ENCODE measurements at places on chromosomes 5 and 9.

DNA sequence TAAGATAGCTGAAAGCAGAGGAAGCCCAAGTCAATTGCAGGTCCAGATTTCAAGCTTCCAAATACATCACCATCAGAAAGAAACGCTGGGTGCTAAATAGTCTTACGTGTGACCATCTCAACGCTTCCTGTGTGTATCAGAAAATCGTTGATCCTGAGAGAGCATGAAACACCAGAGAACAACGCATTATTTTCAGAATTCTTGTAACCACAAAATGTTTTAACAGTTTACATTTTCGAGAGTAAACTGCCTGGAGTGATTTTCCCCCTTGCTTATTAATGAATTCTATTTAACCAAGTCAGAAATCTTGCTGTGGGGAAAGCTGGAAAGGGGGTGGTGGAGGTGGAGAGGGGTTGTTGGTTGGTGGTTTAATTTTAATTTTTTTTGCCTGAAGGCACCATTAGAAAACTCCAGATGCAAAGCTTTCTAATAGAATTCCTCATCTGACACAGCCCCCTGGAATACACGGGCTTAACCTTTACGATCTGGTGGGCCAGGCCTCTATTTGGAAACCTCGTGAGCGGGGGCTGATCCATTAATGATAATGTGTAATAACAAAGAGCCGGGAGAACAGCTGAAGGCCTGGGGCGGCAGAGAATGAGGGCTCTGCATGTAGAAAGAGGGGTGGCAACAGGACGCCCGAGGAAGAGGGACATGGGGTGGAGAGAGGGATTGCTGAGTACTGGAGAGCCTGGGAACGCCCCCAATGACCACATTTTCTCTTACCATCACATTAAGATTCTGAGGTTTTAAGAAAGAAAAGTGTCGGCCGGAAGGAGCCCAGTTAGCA, 124.5 kb upstream of the NFIB start:
- DNase-seq = peak; percentile 40

GRCh38 chr5:115377468-115378217, 81.2 kb upstream of the CCDC112 start:
- DNase-seq = no peak

DNA sequence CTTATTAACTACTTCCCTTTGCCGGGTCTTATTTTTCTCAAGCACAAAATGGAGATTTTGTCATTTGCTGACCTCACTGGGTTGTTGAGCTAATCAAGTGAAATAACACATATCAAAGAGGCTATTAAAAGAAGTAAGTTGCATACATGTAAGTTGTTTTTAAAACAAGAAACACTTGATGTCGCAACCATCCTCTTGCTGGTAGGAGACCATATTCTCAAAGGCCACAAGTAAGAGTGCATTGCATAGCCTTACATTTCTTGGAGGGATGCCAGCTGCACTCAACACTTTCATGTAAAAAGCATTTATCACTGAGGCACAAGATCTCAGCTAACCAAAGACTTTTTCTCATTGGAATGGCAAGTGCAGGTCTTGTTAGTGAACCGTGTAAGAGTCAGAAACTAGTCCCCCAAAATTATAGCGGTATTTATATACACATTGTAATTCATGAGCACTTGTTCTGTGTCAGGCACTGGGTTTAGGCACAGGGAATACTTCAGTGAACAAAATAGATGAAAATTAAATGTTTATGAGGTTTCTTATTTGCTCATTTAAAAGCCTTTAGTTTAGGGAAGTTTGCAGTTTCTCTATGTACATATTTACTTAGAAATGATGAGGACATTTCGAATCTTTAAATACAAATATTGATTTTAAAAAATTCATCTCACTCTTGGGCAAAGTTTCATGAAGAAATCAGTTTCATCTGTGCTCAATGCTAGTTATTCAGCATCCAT, 72.0 kb downstream of the ZFAND5 start:
- no peak for DNase-seq

GRCh38 chr9:72462340-72462739, 59.1 kb upstream of the TMC1 start:
- no peak for DNase-seq

All from NCI-H345 (cell line).